ENCODE measurements at places on chromosomes 1 and 21. TPM values are rescaled to one million over a fixed set of nuclear protein-coding genes. Genes with fewer than 3 reads are reported as not detected.
A peak's percentile ranks its signal among the peaks of the same experiment; 100 is the strongest.

DNA sequence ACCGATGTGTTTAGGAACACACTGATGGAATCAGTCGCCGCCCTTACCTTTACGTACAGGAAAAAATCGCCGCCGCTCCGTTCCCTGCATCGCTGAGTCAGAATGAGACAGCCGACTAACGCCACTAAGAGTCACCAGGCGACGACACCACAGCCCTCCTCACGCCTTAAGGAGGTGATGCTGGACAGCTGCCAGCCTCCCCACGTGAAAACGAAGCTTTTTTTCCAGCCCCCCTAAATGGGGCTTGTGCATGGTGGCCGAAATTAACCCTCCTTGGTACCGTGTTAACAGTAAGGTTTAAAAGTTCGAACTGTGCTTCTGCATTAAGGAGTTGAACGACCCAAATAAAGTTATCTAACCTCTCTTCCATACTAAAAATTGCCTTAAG lies 511 bp downstream of the DNTTIP2 start:
- DNase-seq: peak; percentile 30

DNA sequence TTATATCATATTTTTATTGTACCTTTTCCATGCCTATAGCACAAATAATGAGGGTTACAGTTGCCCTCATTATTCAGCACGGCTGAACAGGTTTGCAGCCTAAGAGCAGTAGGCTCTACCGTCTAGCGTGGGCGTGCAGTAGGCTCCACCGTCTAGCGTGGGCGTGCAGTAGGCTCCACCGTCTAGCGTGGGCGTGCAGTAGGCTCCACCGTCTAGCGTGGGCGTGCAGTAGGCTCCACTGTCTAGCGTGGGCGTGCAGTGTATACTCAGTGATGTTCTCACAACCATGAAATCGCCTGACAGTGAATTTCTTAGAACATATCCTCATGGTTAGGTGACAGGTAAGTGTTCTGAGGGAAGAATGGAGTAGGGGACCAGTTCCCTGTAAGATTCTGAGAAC lies 84.9 kb downstream of the DYRK1A start:
- DNase-seq: no peak

DNA sequence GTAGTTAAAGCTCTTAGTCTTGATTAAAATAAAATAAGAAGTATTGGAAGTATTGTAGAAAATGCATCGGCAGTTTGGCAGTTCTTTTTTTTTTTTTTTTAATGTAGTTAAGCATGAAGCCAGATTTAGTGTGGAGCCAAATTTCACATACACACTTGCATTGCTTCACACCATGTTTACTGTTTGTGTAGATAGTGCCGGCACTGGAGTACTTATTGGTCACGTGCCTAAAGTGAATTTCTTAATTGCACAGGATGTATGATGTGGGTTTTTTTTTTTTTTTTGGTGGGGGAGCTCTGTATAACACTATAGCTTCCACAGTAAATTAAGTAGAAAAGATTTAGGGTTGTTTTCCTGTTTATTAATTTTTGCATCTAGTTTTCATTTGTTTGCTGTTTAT lies 21.2 kb upstream of the TMEM61 start:
- DNase-seq: no peak

The FLG2 gene
- 0.08 TPM for polyA plus RNA-seq

DNA sequence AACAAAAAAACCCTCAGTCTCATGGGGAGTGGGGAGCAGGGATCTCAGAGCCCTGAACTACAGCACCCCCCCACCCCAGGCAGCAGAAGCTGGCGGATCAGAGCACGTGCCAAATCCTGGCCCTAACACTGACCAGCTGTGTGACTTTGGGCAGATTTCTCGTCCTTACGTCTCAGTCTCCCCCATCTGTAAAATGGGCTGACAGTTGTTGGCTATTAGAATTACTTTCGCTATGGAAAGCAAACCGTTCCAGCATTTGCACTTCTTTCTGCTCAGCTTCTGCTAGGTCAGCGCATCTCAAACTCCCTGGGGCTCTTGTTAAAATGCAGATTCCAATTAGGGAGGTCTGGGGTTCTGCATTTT lies 15.5 kb downstream of the TNFRSF8 start:
- DNase-seq: no peak

- DNase-seq: peak; percentile 80
These were observed 31.1 kb upstream of the SRP9 start for GRCh38 chr1:225746361-225747179.

GRCh38 chr1:9755441-9755995 lies 68.2 kb downstream of the CLSTN1 start:
- no peak for DNase-seq

- DNase-seq: no peak
These were observed 510.0 kb downstream of the LTN1 start for GRCh38 chr21:28482657-28483056.

DNA sequence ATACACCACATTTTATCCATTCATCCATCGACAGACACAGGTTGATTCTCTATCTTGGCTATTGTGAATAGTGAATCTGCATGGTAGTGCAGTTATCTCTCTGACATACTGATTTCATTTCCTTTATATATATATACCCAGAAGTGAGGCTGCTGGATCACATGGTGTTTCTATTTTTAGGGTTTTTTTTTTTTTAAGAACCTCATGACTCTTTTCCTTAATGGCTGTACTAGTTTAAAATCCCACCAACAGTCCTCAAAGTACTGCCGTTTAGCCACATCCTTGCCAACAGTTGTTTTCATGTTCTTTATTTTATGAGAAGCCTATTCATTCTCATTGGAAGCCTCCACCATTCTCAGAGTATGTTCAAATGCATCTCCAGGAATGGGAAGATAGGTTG lies 258.7 kb upstream of the SNX7 start:
- DNase-seq: no peak

The GJA4 gene
- polyA plus RNA-seq: 12.5 TPM

- DNase-seq: peak; percentile 45
These were observed 10.0 kb downstream of the PDPN start for GRCh38 chr1:13593511-13594131.

GRCh38 chr1:227729881-227730629 lies 5.0 kb downstream of the JMJD4 start:
- peak; percentile 40 for DNase-seq

The KRTAP12-1 gene
- not detected for polyA plus RNA-seq

The NUF2 gene
- 24.0 TPM for polyA plus RNA-seq

The S100A7A gene
- not detected for polyA plus RNA-seq

GRCh38 chr1:54791880-54792522 lies 9.1 kb downstream of the TTC22 start:
- no peak for DNase-seq

DNA sequence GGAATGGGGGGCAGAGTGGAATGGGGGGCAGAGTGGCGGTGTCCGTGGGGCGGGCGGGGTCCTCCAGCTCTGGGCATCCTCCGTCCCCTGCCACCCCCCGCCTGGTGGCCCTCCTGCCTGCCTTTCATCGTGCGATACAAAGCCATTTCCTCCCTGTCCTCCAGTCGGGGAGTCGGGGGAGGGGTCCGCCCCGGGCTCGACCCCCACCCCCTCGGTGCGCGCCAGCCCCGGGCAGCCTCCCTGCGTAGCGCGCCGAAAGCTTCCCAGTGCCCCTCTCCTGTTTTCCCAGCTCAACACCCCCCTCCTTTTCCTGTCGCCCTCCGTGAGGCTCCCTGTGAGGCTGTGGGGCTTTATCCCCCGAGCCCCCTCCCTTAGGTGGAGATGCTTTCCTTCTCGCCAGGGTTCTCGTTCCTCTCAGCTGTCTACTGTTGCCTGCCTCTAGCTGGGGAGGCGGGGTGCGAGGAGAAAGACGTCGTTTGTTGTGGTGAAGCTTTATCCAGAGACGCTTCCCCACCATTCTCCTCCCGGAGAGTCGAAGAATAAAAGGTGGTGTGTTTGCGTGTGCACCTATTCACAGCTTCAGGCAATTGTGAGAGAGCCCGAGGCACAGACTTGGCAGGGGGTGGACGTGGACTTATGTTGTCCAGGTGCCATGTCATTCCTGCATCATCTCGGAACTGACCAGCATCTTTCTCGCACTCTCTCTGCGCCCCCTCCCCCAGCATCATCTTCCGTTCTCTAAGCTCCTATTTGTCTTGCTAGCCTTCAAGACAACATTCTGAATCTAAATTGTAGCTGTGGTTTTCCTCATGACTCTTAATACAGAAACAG lies 848 bp downstream of the DNM3 start:
- DNase-seq: no peak

The GJB3 gene
- polyA plus RNA-seq: 0.26 TPM

GRCh38 chr1:224068458-224069072 lies 45.3 kb upstream of the FBXO28 start:
- no peak for DNase-seq

DNA sequence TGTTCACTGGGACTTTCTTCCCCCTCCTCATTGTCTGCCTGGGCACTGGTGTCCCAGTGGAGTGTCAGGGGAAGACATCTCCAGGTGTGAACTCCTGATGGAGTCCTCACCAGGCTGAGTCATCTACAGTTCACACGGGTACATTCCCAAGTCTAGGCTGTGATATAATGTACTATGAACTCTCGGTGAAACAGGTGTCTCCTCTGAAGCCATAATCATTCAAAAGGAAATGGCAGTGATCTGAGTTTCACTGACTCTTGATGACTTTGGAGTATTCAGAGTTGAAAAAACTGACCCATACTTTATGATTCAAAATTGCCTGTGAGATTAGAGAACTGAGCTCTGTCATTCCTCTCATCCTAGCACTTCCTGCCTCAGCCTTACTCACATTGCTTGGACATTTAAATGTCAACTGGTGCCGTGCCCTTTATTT lies 9.1 kb downstream of the LAMC2 start:
- DNase-seq: no peak

The ETV3L gene
- polyA plus RNA-seq: not detected

The RORC gene
- 0.94 TPM for polyA plus RNA-seq

DNA sequence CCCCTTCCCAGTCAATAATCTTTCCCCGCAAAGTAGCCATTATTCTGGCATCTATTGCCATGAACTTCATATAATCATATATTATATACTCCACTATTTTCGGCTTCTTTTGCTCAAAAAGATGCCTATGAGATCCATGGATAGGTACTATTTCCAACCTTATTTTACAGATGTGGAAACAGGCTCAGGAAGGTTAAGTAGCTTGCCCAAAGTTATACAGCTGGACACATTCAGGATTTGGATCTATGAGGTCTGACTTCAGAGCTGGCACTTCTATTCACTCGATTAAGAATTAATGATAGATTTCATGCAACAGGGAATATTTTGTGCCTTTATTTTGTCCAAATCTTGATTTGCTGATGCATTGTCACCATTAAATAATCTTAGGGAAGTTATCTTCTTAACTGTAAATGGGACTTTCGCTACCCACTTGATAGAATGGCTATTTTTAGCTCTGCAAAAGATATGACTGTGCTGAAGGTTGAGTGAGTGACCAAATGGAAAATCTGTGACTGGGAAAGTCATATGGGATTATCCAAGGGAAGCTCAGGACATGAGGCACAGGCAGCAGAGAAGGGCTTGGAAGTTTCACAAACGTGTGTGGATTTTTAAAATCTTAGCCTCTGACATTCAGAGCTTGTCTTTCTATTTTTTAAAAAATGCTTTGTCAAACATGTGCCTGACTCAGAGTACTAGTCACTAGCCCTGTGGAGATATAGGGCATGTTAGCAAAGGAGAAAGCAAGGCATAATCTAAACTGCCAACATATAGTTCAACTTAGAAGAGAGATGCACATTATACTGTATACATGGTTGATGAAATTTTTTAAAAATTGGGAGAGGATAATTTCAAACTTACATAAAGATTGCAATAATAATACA lies 36.5 kb downstream of the GIPC2 start:
- DNase-seq: no peak

DNA sequence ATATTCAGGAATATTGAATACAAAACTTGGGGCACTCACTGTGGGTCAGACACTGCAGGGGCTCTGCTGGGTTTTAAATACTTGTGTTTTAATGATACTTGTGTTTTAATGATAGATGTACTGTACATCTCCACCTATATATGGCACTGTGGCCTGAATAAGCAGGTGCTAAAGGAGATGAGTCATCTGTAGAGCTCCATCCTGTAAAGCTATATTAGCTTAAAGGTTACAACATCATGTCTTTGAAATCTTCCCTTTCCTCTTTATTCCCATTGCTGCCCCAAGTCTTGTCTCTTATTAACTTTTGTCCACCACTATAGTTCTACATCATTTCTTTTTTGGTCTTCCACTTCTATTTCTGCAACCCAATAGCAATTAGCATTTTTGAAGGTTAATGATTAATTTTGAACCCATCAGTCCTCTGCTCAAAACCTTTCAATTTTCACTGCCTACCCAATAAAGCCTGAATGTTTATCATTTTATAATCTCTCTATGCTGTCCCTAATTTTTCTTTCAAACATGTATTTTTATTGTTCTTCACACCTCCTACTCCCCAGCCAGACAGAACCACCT lies 113.3 kb upstream of the PTGFR start:
- no peak for DNase-seq

Data from renal pelvis (tissue), 12 donors.